Kidney (tissue), 22 donors: ENCODE measurements at places on chromosomes 12 and 14. TPM values are rescaled to one million over a fixed set of nuclear protein-coding genes. Genes with fewer than 3 reads are reported as not detected.

The KLHL33 gene
- total RNA-seq, result 0.72 TPM

The SALL2 gene
- total RNA-seq, result 8.8 TPM

The KCNJ8 gene
- total RNA-seq, result 13.1 TPM

The MMP19 gene
- 8.8 TPM for total RNA-seq

The FAIM2 gene
- total RNA-seq, result 5.5 TPM

The UNC119B gene
- 44.5 TPM for total RNA-seq

The MNAT1 gene
- 29.6 TPM for total RNA-seq

The REC8 gene
- total RNA-seq, result 39.9 TPM

The EFCAB11 gene
- total RNA-seq, result 8.9 TPM
